Testis (tissue), 5 donors: ENCODE measurements at places on chromosomes 16 and 17.

- no peak for DNase-seq
Measured at GRCh38 chr17:19278729-19279128, 41.6 kb downstream of the EPN2 start.

DNA sequence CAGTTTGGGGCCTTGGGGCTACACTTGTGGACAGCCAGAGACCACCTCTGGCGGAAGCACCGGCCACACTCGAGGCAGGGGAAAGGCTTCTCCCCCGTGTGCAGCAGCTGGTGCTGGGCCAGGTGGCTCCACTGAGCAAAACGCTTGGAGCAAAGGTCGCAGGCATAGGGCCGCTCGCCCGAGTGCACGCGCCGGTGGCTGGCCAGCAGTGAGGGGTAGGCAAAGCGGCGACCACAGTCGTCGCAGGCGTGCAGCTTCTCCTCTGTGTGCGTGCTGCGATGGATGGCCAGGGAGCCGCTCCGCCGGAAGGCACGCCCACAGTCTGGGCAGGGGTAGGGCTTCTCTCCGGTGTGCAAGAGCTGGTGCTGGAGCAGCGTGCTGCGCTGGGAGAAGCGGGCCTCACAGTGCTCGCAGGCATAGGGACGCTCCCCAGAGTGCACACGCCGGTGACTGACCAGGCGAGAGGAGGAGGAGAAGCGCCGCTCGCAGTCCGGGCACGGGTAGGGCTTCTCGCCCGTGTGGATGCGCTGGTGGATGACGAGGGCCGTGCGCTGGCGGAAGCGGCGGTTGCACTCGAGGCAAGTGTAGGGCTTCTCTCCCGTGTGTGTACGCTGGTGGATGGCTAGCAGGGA, 5.8 kb downstream of the ZNF689 start:
- DNase-seq: no peak

DNA sequence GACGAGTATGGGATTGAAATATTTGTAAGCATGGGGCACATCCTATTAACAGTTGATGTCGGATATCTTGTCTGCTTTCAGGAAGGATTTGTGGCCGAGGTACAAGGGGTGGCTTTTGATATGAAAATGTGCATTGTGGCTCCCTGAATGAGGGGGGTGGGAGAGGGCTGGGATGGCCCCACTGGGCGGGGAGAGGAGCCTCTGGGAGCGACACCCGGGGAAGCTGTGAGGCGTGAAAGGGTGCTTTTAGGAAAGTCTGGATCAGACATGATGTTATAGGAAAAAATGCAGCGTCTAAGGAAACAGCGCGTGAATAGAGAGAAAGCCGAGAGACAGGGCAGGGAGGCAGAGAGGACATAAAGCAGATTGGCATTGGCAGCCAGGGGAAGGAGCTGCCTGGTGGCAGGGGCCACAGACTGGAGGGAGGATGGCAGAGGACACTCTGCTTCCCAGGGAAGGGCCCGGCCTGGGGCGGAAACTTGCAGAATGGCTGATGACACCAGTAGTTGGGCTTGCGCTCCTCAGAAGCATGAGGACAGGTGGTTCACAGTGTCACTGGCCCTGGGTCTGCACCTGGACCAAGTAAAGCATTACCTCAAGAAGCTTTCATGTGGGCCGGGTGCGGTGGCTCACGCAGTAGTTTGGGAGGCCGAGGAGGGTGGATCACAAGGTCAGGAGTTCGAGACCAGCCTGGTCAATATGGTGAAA, 95.7 kb downstream of the NTN1 start:
- DNase-seq: no peak

- DNase-seq: no peak
Measured at GRCh38 chr16:72287649-72288048, 115.7 kb upstream of the PMFBP1 start.

DNA sequence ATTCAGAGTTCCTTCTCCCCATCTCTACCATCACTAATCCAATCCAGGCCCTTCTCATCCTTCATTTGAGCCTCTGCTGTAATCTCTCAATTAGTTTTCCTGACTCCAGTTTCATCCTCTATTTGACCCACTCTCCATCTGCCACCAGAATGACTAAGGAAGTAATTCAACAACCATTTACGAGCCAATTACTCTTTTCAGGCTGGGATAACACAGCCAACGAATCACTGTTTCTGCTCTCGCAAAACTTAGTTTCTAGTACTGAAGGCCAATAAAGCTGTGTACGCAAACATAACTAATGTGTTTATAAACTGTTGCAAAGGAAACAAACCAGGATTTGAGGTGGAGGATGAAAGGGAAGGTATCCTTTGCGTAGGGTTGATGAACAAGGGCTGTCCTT, 53.7 kb downstream of the MAP2K6 start:
- no peak for DNase-seq

GRCh38 chr17:82662711-82663261, 14.5 kb upstream of the WDR45B start:
- no peak for DNase-seq

- peak; percentile 60 for DNase-seq
Measured at GRCh38 chr17:49390548-49391324, 23.9 kb downstream of the PHB1 start.

DNA sequence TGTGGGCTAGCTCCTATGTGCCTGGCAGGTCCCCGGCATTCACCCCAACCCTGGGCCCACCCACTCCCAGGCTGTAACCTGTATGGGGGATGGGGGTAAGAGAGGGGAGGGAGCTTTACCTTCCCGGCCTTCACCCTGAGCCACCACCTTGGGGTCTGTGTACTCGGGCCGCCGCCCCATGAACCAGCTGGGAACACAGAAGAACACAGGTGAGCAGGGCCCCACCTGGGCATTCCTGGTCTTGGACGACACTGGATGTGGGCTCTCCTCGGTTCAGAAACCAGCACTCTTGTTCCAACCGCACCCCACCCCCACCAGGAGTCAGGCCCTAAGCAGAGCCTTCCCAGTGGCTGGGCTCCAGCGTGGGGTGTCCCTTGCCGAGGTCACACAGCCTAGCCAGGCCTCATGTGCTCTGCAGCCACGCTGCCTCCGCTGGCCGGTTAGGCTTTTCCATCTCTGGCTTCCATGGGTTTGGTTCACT, 18.8 kb downstream of the B9D1 start:
- DNase-seq: peak; percentile 61

GRCh38 chr16:73317321-73317857, 269.5 kb upstream of the ZFHX3 start:
- no peak for DNase-seq

GRCh38 chr17:82519971-82520903, 705 bp downstream of the FOXK2 start:
- DNase-seq: peak; percentile 49

- no peak for DNase-seq
Measured at GRCh38 chr16:88477631-88478519, 24.8 kb downstream of the ZFPM1 start.

- DNase-seq: no peak
Measured at GRCh38 chr16:69561901-69562300, 3.9 kb upstream of the NFAT5 start.

DNA sequence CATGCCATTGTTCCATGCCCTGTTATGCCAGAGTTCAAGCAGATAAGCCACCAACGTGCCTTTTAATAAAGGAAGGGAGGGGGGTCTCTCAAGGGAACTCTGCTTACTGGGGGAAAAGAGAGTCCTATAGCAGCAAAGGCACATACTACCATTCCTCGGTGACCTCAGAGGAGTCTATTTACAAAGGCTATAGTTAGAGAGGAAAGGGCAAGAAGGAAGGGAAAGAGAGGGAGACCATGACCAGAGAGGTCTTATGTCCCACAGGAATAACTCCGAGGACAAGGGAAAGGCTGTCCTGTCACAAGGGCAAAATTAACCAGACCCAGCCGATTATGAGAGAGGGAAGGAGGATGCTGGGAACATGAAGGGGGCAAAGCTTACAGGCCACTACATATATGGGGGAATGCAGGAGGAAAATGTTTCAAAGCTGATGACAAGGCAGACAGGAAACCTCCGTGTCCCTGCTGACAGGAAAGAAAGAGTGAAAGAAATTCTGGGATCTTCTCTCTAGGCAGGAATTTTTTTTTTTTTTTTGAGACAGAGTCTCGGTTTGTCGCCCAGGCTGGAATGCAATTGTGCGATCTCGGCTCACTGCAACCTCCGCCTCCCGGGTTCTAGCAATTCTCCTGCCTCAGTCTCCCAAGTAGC, 51.5 kb downstream of the HIC1 start:
- no peak for DNase-seq

DNA sequence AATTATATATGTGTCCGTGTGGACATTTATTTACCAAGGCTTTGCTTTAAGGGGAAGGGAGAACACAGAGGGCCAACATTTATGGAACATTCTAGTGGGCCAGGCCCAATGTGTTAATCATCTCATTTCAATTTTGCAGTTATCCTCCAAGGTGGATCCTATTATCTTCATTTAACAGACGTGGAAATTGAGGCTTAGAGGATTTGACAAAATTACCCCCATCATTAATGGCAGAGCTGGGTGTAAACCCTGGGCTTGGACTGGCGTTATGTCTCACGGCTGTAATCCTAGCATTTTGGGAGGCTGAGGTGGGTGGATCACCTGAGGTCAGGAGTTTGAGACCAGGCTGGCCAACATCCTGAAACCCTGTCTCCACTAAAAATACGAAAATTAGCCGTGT, 26.4 kb downstream of the PITPNC1 start:
- no peak for DNase-seq

DNA sequence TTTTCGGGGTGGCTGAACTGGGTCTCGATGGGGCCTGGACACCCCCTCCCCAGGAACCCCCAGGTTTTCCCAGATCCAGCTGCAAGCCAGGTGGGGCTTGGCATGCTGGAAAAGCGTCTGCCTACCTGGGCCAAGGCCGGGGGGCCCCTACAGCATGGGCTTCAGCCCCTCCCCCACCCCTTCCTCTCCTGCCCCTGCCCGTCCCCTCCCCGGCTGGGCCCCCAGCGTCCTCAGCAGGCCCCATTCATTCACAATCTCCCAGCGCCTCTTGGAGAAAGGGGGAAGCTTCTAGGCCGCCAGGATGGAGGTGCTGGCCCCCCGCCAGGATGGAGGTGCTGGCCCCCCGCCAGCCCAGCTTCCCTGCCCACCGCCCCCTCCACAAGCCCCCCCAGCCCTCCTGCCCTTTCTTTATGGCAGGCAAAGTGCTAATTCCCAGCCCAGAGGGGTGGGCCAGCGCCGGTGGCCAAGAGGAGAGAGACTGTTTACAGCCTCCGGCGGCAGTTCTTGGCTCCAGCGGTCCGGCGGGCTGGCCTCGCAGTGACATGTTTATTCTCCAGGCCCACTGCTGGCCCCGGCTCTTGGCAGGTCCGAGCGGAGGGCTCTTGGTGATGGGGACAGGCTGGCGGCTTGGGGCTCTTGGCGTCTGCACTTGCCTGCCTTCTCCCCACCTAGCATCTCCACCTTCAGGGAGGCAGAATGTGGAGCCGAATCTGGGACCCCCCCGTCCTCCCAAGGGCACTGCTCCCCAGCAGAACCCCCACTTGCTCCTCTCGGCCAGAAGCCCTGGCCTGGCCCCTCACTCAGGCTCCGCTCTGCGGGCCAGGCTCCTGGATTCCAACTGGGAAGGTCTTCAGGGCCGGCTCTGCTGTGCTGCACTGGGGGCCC, 94.4 kb upstream of the CIBAR2 start:
- peak; percentile 74 for DNase-seq

DNA sequence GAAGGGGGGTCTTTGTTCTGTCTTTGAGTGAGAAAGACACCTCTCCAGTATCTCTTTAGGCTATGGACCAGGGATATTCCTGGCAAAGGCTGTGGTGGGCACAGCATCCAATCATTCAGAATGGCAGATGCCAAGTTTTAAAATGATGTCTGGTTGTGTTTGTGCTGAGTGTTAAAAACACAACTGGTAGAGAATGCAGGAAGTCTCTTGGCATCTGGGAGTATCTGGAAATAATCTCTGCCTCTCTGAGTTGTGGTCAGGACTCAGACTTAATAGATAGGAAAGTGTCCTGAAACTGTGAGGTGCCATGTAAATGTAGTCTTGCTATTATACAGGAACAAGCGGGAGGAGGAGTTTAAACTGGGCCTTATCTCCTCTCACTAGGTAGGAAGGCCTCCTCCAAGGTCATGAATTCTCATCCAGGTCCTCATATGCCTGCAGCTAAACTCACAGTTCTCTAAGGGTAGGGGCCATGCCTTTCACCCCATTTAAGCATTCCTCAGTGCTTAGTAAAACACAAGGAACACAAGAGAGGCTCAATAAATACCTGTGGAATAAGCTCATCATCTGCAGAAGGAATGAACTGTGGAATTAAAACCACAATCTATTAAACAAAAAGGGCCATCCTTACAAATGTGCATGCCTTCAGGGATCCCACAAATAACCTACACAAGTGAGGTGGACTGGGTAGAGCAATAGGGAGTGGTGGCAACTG, 317.6 kb downstream of the CBLN1 start:
- DNase-seq: no peak

- DNase-seq: no peak
Measured at GRCh38 chr16:52436339-52437276, 110.3 kb downstream of the TOX3 start.

DNA sequence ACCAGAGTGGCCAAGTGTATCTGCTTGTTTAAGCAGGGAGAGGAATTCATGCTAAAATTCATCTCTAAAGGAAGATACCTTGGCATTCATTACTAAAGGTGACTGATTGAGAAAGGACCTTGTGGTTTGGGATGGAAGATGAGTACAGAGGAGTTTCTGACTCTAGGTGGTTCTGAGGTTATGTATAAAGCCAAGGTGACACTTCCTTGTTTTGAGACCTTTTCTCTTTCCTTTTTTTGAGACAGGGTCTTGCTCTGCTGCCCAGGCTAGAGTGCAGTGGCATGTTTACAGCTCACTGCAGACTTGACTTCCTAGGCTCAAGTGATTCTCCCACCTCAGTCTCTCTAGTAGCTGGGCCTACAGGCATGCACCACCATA, 9.1 kb downstream of the ABHD15 start:
- no peak for DNase-seq

DNA sequence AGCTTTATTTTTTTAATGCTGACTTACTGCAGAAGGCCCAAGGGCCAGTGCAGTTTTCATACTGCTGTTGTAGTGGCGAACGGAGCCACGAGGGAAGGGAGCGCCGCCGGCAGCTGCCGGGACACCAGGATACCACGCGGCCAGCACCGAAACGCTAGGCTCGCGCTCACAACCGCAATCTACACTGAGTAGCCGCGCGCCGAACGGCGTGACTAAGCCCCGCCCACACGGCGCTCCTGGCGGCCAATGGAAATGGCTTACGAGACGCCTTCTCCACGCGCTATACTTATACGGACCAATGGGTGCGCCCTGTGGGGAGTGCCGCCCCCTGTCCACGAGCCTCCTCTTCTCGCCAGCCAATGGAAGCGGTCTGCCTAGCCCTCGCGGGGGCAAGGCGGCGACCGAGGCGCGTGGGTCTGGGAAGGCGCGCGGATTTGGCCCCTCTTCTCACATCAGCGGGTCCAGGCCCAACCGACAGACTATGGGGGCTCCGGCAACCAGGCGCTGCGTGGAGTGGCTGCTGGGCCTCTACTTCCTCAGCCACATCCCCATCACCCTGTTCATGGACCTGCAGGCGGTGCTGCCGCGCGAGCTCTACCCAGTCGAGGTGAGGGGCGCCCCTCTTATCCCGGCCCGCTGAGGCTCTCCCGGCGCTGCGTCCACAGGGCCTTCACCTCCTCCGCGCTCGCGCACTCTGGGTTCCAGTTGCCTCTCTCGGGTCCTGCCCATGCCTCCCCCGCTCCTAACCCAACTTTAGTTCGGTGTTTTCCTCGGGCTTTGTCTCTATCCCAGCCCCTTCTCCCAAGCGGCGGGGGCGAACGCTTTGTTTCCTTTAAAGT, at the start of gene TMEM97:
Gene TMEM97 (plus strand): TSS at position 442 of the 839 bp plus-strand sequence. CDS start 40 bp downstream, at position 482.
- peak; percentile 99 for DNase-seq
